Ureter (tissue), 1 donor: ENCODE measurements at places on chromosomes 3 and 15. TPM values are rescaled to one million over a fixed set of nuclear protein-coding genes. Genes with fewer than 3 reads are reported as not detected.

GRCh38 chr15:94238539-94239118, 7.3 kb downstream of the MCTP2 start:
- no peak for DNase-seq

DNA sequence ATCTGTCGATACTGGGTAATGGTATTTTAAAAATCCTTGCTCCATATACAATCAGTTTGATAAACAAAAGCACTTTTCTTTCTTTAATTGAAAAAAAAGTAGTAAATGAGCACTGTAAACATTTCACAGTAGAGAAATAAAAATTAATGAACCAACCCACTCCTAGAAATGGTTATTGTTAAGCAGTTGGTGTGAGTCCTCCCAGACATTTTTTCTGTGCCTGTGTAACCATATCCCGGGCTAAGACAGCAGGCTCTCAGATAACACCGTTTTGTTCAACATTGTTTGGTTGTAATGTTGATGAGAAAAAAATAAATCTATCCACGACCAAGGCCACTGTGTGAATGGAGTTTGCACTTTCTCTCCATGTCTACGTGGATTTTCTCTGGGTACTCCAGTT, 42.6 kb downstream of the PXK start:
- DNase-seq: no peak

DNA sequence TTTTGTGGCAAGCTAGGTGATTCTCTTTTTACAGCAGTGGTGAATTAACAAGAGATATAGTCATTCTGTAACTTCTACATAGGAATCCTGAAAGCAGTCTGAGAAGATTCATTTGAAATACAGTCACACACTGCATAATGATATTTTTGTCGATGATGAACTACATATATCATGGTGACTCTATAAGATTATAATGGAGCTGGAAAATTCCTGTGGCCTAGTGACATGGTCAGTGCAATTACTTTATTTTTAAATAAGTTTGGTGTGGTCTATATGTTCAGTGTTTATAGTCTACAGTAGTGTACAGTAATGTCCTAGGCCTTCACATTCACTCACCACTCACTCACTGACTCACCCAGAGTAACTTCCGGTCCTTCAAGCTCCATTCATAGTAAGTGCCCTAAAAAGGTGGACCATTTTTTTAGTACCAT, 511.4 kb upstream of the MCTP2 start:
- no peak for DNase-seq

- DNase-seq: peak; percentile 75
Measured at GRCh38 chr3:153284282-153284938, 122.4 kb downstream of the RAP2B start.

- DNase-seq: no peak
Measured at GRCh38 chr3:146133441-146133840, 27.5 kb downstream of the PLOD2 start.

GRCh38 chr3:169998668-169999131, 32.1 kb downstream of the SEC62 start:
- no peak for DNase-seq

GRCh38 chr3:119911748-119912147, 129.8 kb downstream of the NR1I2 start:
- DNase-seq: no peak

LMAN1L gene
- not detected for total RNA-seq

- no peak for DNase-seq
Measured at GRCh38 chr3:69033470-69033869, 18.7 kb downstream of the TMF1 start.

DNA sequence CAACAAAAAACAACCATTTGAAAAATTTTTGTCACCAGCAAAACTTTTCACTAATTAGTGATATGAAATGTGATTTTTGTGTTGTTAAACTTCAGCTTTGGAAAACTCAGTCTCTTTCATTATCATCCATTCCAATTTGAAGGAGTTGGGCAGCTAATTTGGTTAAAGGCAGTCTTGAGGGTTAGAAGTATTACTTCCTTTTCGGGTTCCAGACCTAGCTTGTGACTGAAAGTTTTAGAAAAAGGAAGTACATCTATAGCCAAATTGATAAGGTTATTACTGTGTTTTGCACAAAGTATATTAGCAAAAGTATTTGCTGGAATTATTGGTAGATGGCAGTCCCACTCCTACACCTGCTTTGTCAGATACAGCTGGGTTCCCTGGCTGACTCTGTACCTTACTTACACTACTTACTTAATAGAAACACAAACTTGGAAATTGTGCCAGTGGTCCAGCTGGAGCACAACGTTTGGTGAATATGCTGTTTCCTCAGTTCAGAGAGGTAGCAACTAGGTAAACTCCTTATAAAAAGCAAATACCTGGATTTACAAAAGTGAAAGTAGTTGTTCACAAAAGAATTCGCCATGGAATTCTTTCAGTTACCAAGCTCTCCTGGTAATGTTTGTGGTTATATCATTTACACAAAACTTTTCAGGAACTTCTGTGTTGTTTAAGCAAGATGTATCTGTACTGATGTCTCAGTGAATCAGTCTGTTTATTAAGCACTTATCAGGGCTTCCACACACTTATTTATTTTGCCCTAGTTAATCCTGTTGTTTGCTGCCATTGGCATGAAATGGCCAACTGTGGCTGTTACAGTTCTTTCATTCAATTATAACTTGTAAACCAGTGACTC, 31.6 kb downstream of the TIPARP start:
- DNase-seq: no peak

- peak; percentile 54 for DNase-seq
Measured at GRCh38 chr15:49751191-49751590, 130.3 kb downstream of the DTWD1 start.

DNA sequence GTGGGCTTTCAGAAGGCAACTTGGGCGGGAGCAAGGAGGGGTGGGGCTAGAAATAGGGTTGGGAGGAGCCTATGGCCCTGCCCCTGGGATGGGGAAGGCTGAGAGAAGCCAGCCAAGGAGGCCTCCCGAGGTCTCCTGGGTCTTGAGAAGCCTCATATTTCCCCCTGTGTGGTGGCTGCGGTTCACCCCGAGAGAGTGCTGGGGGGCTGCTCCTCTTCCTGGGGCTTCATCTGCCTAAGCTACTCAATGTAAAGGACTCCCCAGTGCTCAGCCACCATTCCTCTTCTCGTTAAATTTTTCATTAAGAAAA, 174.3 kb downstream of the SMAD6 start:
- DNase-seq: no peak

- DNase-seq: no peak
Measured at GRCh38 chr3:46222435-46223161, 14.5 kb upstream of the CCR1 start.

DNA sequence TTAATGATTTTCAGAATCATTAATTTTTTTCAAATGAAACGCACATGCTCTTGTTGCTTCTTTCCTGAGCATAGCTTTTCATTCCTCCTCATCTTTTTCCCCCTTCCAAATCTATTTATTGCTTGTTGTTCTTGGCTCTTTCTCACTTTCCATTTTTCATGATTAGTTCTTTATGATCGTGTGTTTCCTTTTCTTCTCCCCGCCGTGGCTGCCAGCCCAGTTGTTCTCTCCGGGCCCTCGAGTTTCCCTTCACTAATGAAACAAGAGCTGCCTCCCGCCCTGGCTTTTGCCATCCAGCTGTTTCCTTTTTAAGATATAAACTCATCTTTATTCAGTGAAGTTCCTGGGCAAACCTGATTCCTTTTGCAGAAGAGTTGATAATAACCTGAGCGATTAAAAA, 170.2 kb upstream of the NR2F2 start:
- DNase-seq: peak; percentile 70

CDHR4 gene
- 0.62 TPM for total RNA-seq

SERINC4 gene
- 0.34 TPM for total RNA-seq

DNA sequence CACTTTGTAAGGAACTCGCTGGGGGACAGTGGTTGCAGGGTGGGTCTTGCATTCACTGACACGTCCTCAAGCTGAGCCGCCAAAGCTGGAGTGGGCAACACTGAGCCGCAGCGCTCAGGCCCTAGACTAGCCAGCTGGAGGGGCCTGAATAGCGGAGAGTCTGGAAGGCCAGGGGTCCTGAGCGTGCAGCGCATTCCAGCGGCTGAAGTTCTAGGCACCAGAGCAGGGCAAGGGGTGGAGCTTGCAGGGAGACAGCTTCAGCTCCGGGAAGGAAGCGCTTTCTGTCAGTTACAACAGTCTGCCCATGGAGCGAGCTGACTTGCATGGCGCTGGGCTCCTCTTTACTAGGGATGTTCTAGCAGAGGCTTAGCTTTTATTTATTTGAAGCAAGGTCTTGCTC, 2.7 kb downstream of the MAP6D1 start:
- DNase-seq: no peak

- no peak for DNase-seq
Measured at GRCh38 chr3:158696618-158697017, 24.2 kb upstream of the LXN start.

AMIGO3 gene
- not detected for total RNA-seq

DNA sequence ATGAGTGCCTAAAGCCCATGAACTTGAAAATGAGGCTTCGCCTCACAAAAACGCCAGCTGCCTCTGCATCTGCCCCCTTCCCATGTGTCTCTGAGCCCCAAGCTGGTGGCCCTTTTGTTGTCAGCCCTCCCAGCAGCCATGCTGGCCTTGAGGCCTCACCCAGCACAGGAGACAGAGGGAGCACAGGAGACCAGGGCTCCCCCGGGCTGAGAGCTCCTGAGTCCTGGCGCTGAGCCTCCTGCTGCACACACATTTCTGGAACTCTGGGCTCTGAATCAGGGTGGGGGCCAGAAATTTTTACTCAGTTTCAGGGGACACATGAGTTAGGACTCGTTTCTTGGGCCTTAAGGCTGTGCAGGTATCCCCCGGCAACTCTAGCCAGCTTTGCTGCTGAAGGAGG, 56.4 kb upstream of the ACAD9 start:
- DNase-seq: no peak

STRIT1 gene
- total RNA-seq: not detected

PEX11A gene
- total RNA-seq: 25.2 TPM

GRCh38 chr3:123365450-123366143, 83.3 kb downstream of the ADCY5 start:
- no peak for DNase-seq

LDHAL6B gene
- total RNA-seq: not detected

CIDEC gene
- total RNA-seq: 1.1 TPM

DNA sequence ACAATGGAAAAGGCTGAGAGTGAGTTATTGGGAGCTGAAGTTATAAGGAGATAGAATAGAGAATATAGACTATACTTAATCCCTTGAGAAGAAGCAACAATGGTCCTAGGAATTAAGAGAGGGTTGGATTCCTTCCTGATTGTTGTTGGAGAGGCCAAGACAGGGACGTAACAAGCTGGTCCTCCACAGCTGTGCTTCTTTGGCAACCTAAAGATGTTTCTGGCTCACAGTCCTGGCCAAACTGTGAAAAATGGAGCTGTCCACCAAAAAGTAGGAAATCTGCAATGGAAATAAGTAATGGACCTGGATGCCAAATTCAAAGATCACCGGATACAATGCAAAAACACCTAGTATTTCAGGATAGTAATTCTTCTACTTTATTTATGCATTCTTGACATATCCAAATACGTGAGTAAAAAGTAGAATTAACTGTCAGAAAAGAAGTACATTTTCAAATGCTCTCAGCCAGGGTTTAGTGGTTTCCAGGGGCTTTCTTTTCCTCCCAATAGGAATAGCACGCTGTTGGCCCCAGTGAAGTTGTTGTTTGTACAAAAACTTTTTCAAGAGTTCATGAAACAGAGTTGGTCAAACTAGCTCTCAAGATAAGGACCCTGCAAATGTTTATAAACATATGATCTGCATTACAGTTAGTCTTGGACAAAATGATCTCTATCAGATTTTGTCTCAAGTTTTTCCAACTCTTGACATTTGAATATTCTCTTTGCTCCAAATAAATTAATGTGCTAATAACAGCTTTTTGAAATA, 28.3 kb downstream of the CERS3 start:
- DNase-seq: no peak

DNA sequence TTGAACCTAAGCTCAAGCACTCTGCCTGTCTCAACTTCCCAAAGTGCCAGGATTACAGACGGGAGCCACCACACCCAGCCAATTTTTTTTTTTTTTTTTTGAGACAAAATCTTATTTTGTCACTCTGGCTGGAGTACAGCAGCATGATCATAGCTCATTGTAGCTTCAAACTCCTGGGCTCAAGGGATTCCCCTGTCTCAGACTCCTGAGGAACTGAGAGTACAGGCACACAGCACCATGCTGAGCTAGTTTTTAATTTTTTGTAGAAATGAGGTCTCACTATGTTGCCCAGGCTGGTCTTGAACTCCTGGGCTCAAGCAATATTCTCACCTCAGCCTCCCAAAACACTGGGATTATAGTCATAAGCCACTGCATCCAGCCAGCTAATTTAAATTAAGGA, 36.8 kb upstream of the SUCLG2 start:
- no peak for DNase-seq

- no peak for DNase-seq
Measured at GRCh38 chr3:193593668-193594030, 641 bp downstream of the OPA1 start.

DNA sequence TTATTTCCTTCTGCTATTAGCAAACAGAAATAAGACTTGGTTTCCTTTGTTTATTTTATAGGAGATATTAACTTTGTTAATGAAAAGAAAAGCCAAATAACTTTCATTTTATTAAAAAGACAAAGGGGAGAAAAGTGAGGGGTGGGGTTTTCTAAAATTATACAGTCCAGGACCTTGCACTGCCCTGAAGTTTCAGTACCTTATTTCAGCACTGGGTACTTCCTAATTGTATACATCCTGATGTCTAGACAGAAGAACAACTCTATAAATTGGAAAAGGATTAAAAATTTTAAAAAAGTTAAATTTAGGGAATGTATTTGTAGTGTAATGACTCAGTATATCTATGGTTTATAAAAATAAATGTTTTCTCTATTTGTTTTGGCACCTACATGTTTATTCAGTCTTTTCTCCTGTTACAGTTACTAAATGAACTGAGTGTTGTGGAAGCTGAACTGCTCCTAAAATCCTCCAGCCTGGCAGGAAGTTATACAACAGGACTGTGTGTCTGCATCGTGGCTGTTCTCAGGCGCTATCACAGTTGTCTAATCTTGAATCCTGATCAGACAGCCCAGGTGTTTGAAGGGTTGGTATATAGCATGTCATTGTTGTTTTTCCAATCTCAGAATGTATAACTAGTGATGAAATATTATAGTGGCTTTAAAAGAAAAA, 27.6 kb upstream of the P2RY13 start:
- no peak for DNase-seq

LYSMD4 gene
- total RNA-seq: 7.6 TPM
